ENCODE measurements at places on chromosomes 7 and 10.

GRCh38 chr7:156504687-156505545 is 135.7 kb upstream of the RNF32 start:
- DNase-seq: no peak

DNA sequence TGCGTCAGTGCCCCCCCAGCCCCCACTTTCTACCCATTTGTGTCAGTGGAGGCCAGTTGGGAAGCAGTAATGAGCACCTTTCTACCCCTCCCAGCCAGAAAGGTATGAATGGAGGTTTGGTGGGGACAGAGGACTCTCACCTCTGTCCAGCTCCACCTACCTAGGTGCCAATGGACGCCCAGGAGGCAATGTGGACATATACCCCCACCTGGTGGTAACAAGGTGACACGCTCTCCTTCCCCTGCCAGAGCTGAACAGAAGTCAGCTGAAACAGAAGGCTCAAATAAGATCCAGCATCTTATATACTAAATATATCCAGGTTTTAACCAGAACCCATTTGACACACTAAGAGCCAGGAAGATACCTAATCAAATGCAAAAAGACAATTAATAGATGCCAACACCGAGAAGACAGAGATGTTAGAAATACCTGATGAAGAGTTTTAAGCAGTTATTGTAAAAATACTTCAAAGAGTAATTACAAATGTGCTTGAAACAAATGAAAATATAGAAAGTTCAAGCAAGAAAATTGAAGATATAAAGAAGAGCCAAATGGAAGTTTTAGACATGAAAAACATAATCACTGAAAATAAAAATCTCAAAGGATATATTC is 18.4 kb upstream of the SORCS3 start:
- no peak for DNase-seq

DNA sequence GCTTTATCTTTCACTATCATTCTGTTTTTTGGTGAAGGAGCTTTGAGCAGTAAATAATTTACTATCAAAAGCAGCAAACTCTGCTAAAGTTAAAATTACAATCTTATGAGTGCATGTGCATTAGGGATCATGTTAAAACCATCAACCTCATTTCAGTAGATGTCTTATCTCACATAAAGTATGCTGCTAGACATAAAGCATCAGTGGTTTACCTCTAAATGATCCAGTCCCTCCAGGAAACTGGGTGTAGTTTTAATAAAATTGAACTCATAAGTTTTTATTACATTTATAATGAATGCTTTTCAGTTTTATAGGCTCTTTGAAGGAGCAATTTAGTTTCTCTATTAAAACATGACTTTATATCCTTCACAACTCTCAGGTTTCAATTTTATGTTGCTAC is 108.7 kb downstream of the LRRN3 start:
- DNase-seq: no peak

DNA sequence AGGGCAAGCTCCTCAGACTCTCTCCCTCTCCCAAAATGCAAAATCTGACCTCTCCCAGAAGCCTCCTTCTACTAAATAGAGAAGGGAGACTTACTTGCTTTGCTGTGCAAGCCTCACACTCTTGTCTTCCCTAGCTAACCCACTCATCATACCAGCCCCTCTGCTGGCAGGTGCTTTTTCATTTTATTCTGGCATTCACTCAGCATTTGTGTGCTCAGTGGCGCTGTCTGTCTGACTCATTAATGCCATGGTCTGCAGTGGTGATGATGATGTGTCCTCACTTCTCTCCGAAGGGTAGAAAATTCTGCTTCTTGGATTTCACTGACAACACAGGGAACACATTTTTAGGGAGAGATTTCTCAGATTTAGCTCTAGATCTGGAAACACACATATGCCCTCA is 22.0 kb upstream of the BTRC start:
- DNase-seq: no peak

GRCh38 chr10:30038781-30039536 is 20.4 kb downstream of the JCAD start:
- no peak for DNase-seq

GRCh38 chr7:18829858-18830285 is 287.6 kb downstream of the TWIST1 start:
- no peak for DNase-seq

GRCh38 chr7:39199951-39200350 is 222.2 kb downstream of the POU6F2 start:
- DNase-seq: no peak

GRCh38 chr10:31035266-31035798 is 3.7 kb upstream of the ZNF438 start:
- no peak for DNase-seq

GRCh38 chr7:7665031-7665430 is 24.5 kb downstream of the UMAD1 start:
- DNase-seq: no peak

DNA sequence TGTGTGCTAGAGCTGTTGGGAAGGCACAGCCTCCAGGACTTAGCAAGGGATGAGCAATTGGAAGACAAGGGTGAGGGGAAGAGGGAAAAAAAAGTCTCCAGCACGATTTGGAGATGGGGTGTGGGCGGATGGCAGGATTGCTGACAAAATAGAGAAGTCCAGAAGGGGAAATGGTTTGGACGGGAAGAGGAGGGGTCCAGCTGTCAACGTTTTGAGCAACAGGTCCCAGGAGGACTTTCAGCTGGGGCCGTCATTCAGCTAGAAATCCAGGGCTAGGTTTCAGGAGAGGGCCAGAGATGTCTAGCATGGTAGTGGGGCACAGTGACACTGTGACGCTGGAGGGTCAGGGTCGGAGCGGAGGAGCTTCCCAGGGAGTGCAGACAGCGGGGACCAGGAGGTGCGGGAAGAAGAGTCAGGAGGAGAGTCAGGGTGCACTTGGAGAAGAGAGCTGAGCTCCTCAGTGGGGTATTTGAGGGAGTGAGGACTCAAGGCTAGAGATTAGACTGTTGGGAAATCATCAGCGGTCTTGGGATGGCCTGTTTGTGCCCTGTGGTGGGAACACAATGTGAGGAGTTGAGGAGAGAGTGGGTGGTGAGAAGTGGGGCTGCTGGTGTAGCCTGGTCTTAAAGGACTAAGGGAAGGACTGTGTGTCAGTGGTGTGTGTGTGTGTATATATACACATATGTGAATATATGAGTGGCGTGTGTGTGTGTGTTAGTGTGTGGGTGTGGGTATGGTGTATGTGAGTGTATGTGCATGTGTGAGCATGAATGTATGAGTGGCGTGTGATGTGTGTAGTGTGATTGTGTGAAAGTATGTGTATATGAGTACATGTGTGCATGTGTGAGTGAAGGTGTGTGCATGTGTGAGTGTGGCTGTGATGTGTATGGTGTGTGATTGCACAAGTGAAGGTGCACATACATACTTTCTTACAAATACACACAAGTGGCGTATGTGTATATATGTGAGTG is 3.8 kb downstream of the ZYX start:
- DNase-seq: no peak

- DNase-seq: no peak
Observed at GRCh38 chr10:75297021-75297599, 61.4 kb upstream of the COMTD1 start.

DNA sequence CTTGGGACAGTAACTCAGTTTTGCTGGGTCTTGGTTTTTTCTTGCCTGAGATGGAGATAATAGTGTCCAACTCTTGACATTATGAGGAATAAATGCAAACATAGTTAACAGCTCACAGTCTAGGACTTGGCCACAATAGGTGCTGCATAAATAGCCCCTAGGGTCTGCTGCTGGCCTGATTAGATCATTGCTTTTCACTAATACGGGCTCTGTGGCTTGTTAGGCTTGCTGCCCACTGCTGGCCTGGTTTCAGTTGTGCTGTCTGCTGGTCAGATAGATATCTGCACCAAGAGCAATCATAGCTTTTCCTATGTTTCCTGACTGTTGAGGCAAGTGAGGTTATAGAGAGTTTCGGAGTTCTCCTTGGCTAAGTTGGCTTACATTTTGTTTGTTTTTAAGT is 246.1 kb downstream of the DNAJB9 start:
- no peak for DNase-seq

- no peak for DNase-seq
Observed at GRCh38 chr10:131646551-131647525, 254.0 kb upstream of the PPP2R2D start.
